CD4-positive, alpha-beta T cell treated with Interleukin-2 at 100 ng/mL for 4 hours (primary cell): ENCODE measurements at places on chromosomes 5 and 9.

DNA sequence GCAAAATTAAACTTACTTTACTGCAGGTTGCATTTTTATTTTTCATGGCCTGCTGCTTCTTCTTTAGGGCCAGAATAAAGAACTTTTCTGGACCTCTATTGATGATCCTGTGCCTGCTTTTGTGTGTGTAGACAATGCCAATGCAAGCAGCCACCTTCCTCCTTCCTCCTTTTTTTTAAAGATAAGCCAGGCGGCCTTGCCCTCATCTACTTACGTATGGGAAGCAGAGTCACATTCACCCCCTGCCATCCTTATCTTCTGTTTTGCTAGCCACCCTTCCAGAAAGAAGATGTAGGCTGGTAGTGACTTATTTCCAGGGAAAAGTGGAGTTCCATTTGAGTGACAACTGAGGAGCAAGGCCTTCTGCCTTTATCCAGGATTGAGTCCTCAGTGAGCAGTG is 122.9 kb downstream of the KDM4C start:
- DNase-seq = no peak

- DNase-seq = no peak
These were observed 816.2 kb upstream of the GRAMD2B start for GRCh38 chr5:125607018-125607417.

GRCh38 chr9:72427801-72428200 is 62.8 kb upstream of the ZFAND5 start:
- DNase-seq = no peak

GRCh38 chr5:80755626-80756025 is 100.8 kb upstream of the DHFR start:
- peak; percentile 81 for DNase-seq

- no peak for DNase-seq
These were observed 23.0 kb upstream of the LHFPL2 start for GRCh38 chr5:78671609-78672008.

DNA sequence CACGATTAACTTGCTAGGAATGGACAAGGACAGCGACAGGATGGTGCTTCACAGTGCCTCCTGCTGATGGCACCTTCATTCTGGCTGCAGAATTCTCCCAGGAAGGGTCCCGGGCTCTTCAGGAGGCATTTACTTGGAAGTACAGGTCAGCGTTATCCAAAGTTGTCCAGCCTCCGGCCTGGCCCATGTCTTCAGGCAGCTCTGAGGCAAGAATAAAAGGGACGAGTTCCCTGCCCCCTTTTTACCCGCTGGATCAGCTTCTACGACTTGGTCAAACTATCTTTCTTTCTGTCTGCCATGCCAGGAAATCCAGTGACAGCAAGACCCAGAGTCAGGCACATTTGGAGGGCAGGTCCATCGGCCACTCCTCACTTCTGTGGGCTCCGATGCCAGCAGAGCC is 23.4 kb upstream of the GABBR2 start:
- DNase-seq = no peak

- DNase-seq = no peak
These were observed 302.1 kb downstream of the EFNA5 start for GRCh38 chr5:107368615-107369014.

DNA sequence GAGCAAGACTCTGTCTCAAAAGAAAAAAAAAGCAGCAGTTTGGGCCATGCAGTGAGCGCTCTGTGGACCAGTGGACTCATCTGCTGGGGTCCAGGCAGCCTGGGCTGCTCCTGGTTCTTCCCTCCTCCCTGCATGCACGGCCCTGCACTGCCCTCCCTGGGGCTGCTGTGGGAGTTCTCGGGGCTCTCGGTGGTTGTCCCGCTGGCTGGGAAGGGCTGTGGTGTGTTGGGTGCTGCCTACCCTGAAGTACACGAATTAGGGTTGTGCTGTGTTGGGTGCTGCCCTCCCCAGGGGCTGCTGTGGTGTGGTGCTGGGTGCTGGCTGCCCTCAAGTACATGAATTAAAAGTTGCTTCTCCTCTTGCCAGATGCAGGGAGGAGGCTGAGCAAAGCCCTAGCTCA is 18.3 kb upstream of the CLPTM1L start:
- no peak for DNase-seq

GRCh38 chr5:73299665-73300336 is 126.8 kb downstream of the TMEM174 start:
- DNase-seq = no peak

DNA sequence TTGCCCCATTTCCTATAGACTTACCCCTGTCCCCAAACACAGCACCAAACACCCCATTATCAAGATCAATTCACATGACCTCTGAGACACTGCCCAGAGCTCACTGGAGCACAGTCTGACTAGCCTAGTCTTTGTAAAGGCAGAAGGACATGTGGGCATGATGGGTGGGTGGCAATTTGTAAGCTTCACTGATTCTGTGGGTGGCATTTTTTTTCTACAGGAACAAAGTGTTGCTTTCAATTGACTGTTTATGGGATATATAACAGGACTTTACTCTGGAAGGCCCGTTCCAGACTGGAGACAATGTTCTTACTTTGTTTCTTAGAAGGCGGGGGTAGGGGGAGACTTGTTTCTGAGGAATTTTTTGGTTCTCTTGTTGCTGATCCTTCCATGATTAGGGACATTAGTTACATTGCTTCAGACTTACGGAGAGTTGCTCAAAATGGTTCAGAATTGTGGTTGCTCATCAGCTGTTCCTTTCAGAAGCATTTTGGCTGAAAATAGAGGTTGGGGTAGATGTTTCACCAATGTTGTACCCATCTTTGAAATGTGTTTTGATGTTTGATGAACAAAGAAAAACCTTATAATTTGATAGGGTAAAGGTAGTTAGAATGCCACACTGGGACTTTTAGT is 20.2 kb downstream of the NNT start:
- no peak for DNase-seq

DNA sequence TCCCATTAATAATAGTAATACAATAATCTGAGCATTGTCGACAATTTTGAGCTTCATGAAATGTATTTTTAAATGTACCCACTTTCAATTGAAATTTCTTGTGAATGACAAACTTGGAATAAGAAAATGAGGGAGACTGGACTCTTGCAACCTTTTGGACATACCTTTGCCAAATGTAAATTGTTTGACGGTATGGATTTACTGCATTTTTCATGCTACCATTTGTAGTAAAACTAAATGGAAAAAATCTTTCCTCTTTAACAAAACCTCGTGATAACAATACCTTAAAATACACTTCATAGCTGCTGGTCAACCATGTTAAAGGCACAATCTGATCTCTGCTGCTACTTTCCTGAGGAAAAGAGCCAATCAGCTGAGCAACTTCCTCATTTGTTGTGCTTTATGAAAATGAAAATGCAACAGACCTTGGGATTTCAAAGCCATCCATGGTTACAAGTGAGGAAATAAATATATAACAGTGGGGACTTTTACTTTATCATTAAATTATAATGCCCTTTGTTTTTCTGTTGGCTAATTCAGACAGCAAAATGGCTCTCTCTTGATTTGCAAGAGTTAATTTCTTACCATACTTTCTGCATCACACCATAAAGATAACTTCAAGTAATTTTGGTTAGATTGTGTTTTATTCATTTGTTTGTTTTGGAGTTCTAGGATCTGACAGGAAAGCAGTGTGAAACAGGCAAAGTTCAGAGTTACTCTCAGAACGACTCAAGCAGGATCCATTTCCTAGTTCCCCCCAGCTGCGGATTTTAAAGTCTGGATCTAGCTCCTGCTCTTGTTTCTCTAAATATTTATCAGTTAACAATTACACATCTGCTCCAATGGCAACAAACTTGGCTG is 1.1 kb downstream of the ALDH1A1 start:
- DNase-seq = no peak

GRCh38 chr9:3768712-3769457 is 243.1 kb upstream of the RFX3 start:
- no peak for DNase-seq

- DNase-seq = no peak
These were observed 49.7 kb downstream of the POU4F3 start for GRCh38 chr5:146388386-146388785.

DNA sequence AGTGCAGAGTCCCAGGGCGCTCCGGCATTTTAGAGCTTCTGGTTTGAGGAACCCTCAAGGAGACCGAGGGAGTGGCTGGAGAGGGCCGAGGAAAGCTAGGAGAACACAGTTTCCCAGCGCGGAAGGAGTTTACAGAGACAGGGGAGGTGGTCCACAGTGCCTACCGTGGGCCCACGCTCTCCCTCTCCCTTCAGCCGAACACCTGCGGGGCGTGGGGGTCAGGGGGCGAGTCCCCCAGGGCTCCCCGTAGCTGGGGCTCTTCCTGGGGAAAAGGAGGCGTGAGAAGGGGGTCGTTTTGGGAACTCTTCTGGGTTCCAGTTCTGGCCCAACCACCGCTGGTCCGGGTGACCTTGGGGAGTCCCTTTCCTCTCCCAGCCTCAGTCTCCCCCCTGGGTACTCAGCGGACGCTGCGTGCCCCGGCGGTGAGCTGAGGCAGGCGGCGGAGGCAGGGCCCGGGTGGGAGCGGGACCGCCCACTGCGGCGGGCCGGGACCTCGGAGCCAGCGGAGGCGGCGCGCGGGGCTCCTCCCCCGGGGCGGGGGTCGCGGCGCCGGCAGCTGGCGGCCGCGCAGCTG is 368 bp upstream of the FRMPD1 start:
- DNase-seq = no peak

- no peak for DNase-seq
These were observed 19.4 kb upstream of the RNF130 start for GRCh38 chr5:180090769-180091546.

GRCh38 chr9:8158574-8158973 is 359.0 kb upstream of the DMAC1 start:
- DNase-seq = no peak

DNA sequence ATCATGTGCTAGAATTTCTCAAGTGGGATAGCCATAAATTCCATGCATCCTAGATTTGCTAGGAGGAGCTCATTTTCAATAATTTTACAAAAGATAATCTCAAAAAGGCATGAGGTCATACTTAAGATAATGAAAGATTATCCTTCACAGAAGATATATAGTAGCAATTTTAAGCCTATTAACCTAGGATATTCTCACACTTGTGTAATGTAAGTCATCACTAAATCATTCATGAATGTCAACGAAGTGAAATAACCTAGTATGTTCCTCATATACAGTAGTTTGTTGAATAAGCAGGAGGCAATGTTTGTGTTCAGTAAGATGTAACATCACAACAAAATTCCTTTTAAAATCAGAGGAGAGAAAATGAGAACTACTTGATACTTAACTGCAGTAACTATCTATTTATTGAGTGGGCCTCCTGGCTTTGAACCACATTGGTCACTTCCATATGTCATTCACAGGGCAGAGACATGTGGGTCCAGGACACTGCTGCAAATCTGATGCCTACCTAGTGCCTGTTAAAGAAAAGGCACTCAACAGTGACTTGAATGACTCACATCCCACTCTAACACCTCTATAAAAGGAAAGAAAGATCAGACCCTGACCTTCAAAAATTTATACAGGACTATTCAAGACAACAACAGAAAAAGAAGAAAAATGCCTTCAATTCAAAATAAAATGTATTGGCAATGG is 8.2 kb downstream of the LIFR start:
- DNase-seq = no peak

- DNase-seq = no peak
These were observed 74.3 kb downstream of the COL23A1 start for GRCh38 chr5:178515776-178516503.

GRCh38 chr5:113331209-113331551 is 103.6 kb downstream of the TSSK1B start:
- no peak for DNase-seq

DNA sequence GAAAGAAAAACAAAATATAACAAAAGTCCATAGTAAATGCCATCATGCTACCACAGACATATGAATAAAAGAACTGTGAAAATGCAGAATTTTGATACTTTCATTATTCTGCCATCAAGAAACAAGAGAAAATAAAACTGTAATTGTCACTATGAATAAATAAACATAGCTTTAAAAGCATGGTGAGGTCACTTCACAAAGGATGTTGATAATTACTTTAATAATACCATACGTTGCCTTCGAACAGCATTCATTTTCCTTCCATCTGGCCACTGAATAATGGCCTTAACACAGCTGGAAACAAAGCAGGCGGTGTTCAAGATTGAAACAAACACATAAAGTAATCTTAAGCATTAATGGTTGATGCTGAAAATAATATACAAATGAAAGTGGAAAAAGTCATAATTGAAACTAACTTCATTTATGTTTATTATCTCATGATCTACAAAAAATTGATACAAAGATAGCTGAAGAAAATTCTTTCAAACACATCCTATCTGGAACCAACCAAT is 102.0 kb downstream of the AGTPBP1 start:
- no peak for DNase-seq

- peak; percentile 10 for DNase-seq
These were observed 67.0 kb upstream of the DPYSL3 start for GRCh38 chr5:147576646-147577535.

DNA sequence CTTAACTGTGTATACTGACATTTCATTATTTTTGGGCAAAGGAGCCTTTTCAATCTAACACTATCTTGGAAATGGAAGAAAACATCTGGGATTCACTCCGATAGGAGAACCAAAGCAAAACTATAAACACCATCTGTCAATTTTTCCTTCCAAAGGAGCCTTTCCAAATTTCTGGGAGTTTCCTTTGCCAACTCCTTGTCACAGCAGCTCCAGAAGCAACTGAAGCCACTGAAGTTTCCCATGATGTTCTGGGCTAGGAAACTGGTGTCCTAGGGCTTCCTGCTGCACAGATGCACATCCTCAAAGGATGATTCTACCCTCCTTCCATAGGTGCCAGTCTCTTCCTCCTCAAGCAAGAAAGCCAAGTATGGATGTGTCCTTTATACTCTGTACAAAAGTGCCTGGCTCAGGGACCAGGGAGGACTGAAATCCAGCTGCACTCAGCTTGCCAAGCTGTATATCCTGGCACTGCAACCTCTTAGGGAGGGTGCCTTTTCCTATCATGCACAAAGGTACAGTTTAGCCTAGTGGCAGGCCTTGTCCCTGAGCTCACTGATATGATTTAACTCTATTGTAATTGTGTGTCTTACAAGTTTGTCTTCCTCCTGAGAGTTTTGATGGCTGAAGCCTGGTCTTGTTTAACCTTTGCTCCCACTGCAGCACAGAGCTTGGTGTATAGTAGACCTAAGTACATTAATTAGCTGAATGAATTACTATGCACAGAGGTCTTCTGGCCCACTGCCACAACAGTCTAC is 8.4 kb upstream of the UBAP1 start:
- no peak for DNase-seq

DNA sequence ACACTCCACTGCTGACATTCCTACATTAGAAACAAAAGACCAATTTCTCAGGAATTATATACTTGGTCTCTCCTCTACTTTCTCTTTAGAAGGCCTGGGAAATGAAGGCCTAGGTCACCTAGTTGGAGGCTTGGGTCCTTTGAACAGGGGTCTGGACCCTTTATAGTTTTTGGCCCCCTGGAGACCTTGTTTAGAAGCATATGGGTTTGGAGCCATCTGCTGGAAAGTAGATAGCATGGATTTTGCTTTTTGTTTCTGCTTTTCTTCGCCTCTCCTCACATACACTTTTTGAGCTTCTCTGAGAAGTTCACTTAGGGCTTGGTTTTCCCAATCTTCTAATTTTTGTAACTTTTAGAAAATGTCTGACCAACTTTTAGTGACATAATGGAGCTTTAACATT is 67.1 kb upstream of the CDK20 start:
- DNase-seq = no peak

GRCh38 chr5:43993634-43994351 is 390.8 kb downstream of the NNT start:
- no peak for DNase-seq

GRCh38 chr9:114678795-114679194 is 3.2 kb downstream of the TEX48 start:
- DNase-seq = no peak
